Caudate nucleus (tissue), 63 donors: ENCODE measurements at places on chromosomes 7 and 10.

DNA sequence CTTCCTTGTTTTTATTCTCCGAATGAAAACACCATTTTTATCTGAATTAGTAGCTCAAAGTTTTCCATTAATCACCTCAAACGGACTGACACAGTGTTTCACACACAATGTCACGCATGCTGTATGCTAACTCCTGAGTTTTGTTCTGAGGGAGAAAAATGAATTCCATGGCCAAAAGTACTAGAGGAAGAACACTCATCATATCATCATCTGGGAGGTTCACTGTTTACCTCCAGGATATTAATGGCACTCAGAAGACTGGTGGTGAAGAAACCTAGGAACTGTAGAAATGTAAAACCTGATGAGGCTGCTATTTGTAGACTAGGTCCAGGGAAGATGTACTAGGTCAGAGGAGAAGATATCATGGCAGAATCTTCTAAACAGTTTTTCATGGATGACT is 395.6 kb upstream of the ETV1 start:
- no peak for DNase-seq

- DNase-seq: no peak
Observed at GRCh38 chr7:30420662-30421061, 57.9 kb downstream of the NOD1 start.

DNA sequence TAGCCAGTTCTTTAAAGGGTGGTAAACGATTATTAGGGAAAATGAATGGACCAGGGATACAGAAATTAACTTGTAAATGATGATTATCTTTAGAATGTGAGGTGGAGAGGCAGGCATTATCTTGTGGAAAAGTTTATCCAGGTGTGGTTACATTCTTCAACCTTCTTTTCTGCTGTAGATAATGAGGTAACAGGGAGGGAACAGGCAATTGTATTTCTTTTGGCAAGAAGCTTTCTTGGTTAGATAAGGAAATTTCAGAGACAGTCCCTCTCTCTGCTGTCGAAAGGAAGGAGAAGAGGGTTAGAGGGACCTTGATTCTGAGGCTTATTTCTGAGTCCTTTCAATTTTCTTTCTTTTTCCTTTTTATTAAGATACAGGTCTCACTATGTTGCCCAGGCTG is 32.1 kb downstream of the MRPL32 start:
- DNase-seq: no peak

DNA sequence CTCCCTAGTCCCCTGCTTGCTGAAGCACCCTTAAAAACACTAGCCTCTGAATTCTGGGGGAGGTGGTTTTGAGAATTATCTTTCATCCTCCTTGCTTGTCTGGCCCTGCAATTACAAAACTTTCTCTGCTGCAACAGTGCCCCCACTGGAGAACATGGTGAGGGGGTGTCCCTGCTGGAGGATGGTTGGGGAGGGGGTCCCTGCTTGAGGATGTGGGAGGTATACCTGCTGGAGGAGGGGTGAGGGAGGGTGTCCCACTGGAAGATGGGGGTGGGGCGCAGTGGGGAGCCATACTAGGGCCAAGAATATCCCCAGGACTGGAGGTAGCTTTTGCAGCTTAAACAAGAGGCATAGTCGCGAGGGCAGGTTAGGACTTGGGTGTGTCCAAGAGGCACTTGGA is 3.2 kb upstream of the POLM start:
- DNase-seq: no peak
